ENCODE measurements at places on chromosomes 16 and 17. TPM values are rescaled to one million over a fixed set of nuclear protein-coding genes. Genes with fewer than 3 reads are reported as not detected.

- H3K4me3 ChIP-seq: no peak overlapping the region
- no peak overlapping the region for H3K27ac ChIP-seq
- no peaks in the 10 kb centered on the region for H3K4me1 ChIP-seq
- DNase-seq: no peak
- no peaks in the 10 kb centered on the region for H3K27me3 ChIP-seq
Observed at GRCh38 chr17:55785181-55785580, 34.3 kb downstream of the PCTP start.

GRCh38 chr16:52470585-52470984 lies 76.4 kb downstream of the TOX3 start:
- peak overlapping the region; percentile 33 for H3K4me3 ChIP-seq
- no peaks in the 10 kb centered on the region for H3K27me3 ChIP-seq
- DNase-seq: peak; percentile 47
- H3K4me1 ChIP-seq: peaks cover 3% of the 10 kb centered on the region

- H3K27me3 ChIP-seq: no peaks in the 10 kb centered on the region
- no peak overlapping the region for H3K27ac ChIP-seq
- H3K4me3 ChIP-seq: no peak overlapping the region
- H3K4me1 ChIP-seq: peaks cover 22% of the 10 kb centered on the region
- no peaks in the 10 kb centered on the region for H3K36me3 ChIP-seq
- DNase-seq: no peak
Observed at GRCh38 chr17:77422104-77422747, 281.5 kb downstream of the SEC14L1 start.

- no peaks in the 10 kb centered on the region for H3K4me1 ChIP-seq
- no peak overlapping the region for H3K27ac ChIP-seq
- no peaks in the 10 kb centered on the region for H3K36me3 ChIP-seq
- DNase-seq: peak; percentile 56
- no peaks in the 10 kb centered on the region for H3K27me3 ChIP-seq
Observed at GRCh38 chr17:11493936-11494335, 104.3 kb upstream of the DNAH9 start.

GRCh38 chr16:80298676-80299075 lies 242.1 kb upstream of the DYNLRB2 start:
- H3K27me3 ChIP-seq: no peaks in the 10 kb centered on the region
- no peak for DNase-seq
- no peaks in the 10 kb centered on the region for H3K36me3 ChIP-seq
- no peak overlapping the region for H3K4me3 ChIP-seq

DNA sequence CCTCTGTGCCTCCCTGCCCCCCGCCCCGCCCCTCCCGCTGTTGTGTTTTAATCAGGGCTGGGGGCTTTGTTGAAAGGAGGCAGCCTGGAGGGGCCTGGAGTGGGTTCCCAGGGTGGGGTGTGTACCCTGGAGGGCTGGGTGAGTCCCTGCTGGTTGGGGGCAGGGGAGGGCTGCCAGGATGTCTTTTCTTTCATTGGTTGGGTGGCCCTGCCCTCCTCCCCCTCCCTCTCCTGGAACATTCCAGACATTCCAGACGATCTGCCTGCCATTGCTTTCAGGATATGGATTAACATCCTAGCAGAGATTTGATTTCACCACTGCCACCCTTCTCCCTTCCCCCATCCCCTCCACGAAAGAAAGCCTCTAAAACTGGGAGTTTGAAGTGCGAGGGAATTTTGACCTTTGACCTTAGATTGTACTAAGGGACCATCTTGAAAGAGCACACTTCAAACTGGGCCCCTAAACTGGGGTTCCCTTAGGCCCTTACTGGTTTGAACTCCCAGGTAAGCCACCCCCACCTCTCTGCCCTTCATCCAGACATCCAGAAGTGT lies 25.3 kb downstream of the IGF2BP1 start:
- H3K4me3 ChIP-seq: peak overlapping the region; percentile 46
- peak; percentile 96 for DNase-seq
- no peaks in the 10 kb centered on the region for H3K27me3 ChIP-seq
- peaks cover 43% of the 10 kb centered on the region for H3K36me3 ChIP-seq
- peak overlapping the region; percentile 97 for H3K27ac ChIP-seq

DNA sequence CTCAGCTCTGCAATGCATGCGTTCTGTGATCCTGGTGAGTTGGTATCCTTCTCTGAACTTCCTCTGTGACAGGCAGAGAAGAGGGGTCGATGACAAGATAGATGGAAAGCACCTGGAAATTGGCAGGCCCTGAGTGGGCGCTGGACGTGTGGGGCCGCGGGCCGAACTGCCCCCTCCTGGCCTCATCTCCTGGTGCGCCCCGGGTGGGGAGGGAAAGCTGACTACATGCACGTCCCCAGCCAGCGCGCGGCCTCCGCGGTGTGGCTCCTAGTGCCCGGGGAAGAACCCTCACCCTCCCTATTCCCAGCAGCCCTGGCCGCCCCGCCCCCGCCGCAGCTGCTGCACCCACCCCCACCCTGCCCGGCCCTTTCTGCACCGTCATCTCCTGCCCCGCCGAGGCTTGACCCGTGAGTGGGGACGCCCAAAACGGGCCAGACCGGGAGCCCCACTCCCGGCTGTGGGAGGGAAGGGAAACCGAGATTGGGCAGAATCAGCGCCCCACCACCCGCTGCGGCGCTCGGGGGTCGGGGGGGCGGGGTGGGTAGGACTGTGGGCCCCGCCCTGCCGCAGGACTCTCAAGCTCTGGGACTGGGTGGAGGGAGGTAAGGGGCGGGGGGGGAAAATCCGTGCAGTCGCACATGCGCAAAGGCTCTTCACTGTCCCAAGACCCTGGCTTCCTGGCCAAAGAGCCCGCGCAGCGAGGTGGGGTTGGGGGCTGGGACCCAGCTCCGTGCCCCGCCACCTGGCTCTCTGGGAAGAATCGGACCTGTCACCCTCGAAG lies at the start of gene NOL3:
Gene NOL3 (plus strand): TSS at position 371 of the 781 bp plus-strand sequence.
- H3K27ac ChIP-seq: no peak within 1 kb of the TSS
- H3K4me1 ChIP-seq: peaks cover 5% of the 10 kb centered on the region
- peaks cover 67% of the 10 kb centered on the region for H3K27me3 ChIP-seq
- no peaks in the 10 kb centered on the region for H3K36me3 ChIP-seq

DNA sequence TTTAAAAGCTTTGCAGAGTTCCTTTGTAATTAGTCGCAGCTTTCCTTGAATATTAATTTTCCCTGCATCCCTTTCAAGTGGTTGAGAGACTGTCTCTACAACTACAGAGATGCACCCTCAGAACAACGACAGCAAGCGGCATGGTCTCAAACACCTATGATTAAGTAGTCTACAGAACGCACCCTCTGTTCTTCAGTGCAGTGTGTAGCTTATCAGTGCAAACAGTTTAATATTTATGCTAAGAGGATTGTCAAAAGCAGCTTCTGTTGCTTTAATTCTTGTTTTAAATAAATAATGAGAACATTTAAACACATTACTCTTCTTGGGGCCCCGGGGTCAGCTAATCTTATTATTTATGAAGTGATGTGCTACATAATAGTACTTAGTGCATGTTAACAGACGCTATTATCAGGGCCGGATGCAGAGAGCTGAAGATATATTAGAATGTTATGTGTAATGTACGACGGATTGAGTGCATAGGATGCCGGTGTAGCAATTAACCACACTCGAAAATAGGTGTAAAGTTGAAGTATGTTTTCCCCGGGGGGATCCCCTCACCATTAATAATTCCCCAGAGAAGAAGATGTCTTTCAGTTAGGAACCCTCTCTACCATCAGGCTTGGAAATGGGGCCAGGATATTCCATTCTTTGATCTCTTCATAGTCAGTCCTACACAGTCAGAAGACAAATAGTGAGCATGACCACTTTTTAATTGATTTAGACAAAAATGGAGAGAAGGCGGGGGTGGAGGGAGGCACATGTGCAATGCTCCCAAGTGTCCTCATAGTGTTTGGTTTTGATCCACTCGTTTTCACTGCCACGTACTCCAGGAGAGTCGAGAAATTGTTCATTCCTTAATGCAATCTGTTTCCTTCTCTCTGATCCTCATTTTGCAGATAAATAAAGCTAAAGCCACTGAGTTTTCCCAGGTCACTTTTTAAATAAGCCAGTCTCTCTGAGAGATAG lies 176.3 kb downstream of the IRX3 start:
- DNase-seq: no peak
- no peaks in the 10 kb centered on the region for H3K27me3 ChIP-seq
- peaks cover 6% of the 10 kb centered on the region for H3K36me3 ChIP-seq
- H3K4me1 ChIP-seq: no peaks in the 10 kb centered on the region

DNA sequence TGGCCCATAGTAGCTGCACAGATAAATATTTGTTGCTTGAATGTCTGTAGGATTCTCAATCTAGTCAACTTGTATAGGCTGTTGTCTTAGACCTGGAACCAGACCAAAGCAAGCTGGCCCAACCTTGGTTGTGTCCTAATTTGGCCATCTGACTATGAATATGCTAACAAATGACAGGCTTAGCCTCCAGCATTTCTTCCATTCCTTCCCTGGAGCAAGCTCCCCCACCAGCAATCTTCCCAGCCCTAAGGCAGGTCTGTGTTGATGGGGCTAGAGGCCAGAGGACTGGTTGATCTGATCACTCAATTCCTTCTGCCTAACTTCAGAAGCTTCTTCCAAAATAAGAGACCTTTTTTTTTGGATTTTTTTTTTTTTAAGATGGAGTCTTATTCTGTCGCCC lies 9.4 kb upstream of the PHOSPHO1 start:
- no peaks in the 10 kb centered on the region for H3K4me1 ChIP-seq
- no peak for DNase-seq
- H3K4me3 ChIP-seq: no peak overlapping the region
- H3K27me3 ChIP-seq: no peaks in the 10 kb centered on the region

GRCh38 chr17:5237541-5238016 lies 2.9 kb upstream of the SCIMP start:
- H3K27ac ChIP-seq: no peak overlapping the region
- H3K4me3 ChIP-seq: no peak overlapping the region
- H3K4me1 ChIP-seq: no peaks in the 10 kb centered on the region
- no peaks in the 10 kb centered on the region for H3K27me3 ChIP-seq
- H3K36me3 ChIP-seq: no peaks in the 10 kb centered on the region

DNA sequence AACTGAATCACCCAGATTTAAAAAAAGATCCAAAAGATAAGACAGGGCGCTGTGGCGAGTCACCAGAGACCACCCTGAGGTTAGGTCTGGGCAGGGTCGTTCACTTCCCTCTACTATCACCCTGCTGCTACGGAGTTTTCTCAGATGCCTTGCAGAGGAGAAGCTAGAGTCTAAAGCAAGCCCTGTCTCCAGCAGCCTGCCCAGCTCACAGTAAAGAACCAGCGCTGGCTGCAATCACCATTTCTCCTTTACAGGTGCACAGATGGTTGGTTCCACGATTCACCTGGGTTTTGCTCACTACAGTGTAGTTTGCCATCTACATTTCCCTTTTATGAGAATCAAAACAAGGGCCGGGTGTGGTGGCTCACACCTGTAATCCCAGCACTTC lies 71.3 kb downstream of the SRCIN1 start:
- no peaks in the 10 kb centered on the region for H3K4me1 ChIP-seq
- no peak overlapping the region for H3K4me3 ChIP-seq
- H3K36me3 ChIP-seq: no peaks in the 10 kb centered on the region
- no peak overlapping the region for H3K27ac ChIP-seq
- no peak for DNase-seq

DNA sequence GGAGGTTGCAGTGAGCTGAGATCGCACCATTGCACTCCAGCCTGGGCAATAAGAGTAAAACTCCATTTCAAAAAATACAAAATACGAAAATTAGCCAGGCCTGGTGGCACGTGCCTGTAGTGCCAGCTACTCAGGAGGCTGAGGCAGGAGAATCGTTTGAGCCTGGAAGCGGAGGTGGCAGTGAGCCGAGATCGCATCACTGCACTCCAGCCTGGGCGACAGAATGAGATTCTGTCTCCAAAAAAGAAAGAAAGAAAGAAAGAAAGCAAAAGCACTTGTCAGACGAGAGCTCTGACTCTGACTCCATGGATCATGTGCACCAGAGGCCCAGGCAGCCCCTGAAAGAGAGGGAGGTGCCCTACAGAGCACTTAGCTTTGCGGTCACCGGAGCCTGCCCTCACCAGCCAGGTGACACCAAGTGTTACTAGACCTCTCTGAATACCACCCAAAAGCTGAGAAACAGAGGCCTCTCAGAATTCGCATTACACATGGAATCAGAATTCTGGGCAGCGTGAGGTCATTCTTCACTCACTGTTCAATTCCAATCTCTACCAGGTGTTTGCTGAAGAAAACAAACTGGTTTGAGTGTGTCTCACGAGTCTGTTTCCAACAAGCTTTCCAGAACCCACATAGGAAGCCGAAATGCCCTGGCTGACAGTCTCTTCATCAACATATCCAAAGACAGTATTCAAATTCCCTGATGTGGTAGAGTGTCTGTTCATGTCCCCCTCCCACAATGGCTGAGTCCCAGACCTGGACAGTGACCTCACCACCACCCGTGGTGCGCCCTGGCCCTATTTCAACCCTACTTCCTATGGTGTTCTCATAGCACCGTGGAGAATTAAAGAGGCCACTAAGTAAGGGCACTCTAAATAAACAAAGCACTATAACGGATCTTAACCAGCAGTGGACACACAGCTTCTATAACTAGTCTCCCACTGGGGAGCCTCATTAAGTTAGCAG lies 1.5 kb downstream of the FLCN start:
- no peaks in the 10 kb centered on the region for H3K27me3 ChIP-seq
- peaks cover 11% of the 10 kb centered on the region for H3K4me1 ChIP-seq
- no peak for DNase-seq
- H3K27ac ChIP-seq: no peak overlapping the region
- peaks cover 10% of the 10 kb centered on the region for H3K36me3 ChIP-seq
- H3K4me3 ChIP-seq: peak overlapping the region; percentile 99

GRCh38 chr16:2786826-2787151 lies 571 bp downstream of the PRSS33 start:
- H3K27me3 ChIP-seq: no peaks in the 10 kb centered on the region
- DNase-seq: no peak
- no peaks in the 10 kb centered on the region for H3K36me3 ChIP-seq

- DNase-seq: peak; percentile 85
- H3K27ac ChIP-seq: no peak overlapping the region
- no peak overlapping the region for H3K4me3 ChIP-seq
- H3K36me3 ChIP-seq: no peaks in the 10 kb centered on the region
- 0 out of 2 replicates have a peak, but pooled peaks cover 1% of the 10 kb centered on the region for H3K4me1 ChIP-seq
Observed at GRCh38 chr16:2874912-2875362, 8.1 kb upstream of the FLYWCH2 start.

Gene CLEC3A
- total RNA-seq: not detected

Gene CRHR1
- 0.52 TPM for total RNA-seq

Gene DNASE1
- 10.1 TPM for total RNA-seq

Gene HAS3
- total RNA-seq: 98.4 TPM

Gene CLN3
- total RNA-seq: 21.3 TPM

Gene NATD1
- 7.5 TPM for total RNA-seq

Gene MT1X
- total RNA-seq: 41.9 TPM

Gene NXPH3
- total RNA-seq: 1.3 TPM

Gene HES7
- total RNA-seq: 0.33 TPM
